Putamen (tissue), 1 donor: ENCODE measurements at places on chromosomes 5 and 9.

DNA sequence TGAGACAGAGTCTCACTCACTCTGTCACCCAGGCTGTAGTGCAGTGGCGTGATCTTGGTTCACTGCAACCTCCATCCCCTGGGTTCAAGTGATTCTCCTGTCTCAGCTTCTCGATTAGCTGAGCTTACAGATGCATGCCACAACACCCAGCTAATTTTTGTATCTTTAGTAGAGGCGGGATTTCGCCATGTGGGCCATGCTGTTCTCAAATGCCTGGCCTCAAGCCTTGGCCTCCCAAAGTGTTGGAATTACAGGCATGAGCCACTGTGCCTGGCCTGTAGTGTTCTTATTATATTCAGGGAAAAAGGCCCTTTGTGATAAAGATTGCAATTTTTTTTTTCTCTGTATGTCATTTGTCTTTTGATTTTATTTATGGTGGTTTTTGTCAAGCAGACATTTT, 24.0 kb upstream of the MCCC2 start:
- no peak for DNase-seq

GRCh38 chr9:131905144-131905543, 165.3 kb upstream of the RAPGEF1 start:
- DNase-seq = no peak

- no peak for DNase-seq
Observed at GRCh38 chr5:93602241-93603077, 19.4 kb downstream of the NR2F1 start.

GRCh38 chr5:8461543-8461942, 592.6 kb downstream of the MTRR start:
- no peak for DNase-seq

DNA sequence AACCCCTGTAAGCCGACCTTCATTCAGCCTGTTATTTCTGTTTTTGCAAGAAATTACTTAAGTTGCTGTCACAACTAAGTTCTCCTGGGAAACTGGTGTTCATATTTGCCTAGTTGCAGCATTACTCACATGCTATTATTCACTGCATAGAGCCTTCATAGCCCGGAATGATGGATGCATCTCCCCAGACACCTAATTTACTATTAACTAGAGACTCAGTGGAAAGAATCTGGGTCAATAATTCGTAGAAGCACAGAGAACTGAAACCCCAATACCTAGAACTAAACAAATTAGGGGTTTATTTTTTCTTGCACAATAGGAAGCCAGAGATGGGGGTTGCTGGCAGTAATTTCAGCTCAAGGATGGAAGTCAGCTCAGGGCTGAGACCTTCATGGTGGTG, 45.7 kb upstream of the FAM170A start:
- DNase-seq = no peak

- no peak for DNase-seq
Observed at GRCh38 chr5:16461026-16461425, 4.6 kb downstream of the ZNF622 start.

- no peak for DNase-seq
Observed at GRCh38 chr5:109614301-109614700, 75.4 kb upstream of the MAN2A1 start.

DNA sequence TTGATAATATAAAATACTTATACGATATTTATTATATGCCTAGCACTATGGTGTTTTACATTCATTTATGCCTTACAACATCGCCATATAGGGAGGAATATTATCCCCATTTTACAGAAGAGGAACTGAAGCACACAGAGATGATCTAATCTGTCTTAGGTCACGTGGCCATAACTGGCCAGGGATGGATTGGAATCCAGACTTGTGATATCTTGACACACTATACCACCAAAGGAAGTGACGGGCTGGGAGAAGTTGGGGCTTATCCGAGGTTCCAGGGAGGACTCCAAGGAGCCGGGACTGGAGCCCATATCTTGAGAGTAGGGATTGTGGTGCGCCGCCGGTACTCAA, 129.8 kb downstream of the TMEM174 start:
- DNase-seq = no peak

DNA sequence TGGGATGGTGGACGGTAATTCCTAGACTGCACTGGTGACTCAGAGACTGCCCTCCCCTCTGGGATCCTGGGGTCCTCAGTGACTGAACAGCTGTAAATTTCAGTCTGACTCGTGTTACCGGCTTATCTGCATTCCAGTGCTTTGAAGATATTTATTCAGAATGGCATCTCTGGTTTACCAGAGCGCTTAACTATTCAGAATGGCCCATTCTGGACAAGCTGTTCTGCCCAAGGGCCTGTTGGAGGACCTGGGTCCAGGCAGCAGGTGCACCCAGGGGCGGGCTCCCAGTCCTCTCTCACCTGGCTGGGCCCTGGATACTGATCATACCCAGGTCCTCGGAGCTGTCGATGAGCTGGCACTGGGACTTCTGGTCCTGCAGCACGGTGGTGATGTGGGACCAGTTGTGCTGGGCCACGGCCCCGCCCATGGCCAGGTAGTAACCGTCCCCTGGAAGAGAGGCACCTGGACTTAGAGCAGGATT, 48.0 kb downstream of the SARDH start:
- no peak for DNase-seq

- DNase-seq = no peak
Observed at GRCh38 chr5:147382776-147383175, 127.1 kb downstream of the DPYSL3 start.

DNA sequence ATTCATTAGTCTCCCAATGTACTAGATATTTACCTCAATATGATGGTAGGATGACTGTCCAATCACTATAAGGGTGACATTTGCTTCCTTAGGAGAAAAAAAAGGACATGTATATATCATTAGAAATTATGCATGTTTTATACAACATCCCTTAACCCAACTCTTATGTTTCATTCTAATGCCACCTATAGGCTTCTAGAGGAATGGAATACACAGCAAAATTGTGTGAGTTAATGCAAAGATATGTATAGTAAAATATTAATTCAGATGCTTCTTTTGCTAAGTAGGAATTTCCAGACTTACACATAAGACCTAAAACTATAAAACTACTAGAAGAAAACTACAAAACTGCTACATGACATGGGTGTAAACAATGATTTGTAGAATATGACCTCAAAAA, 3.5 kb downstream of the PRXL2C start:
- DNase-seq = no peak

- no peak for DNase-seq
Observed at GRCh38 chr9:90641086-90641485, 1.5 kb downstream of the DIRAS2 start.

GRCh38 chr9:125545845-125546244, 161.2 kb downstream of the MAPKAP1 start:
- no peak for DNase-seq
